Pulmonary artery endothelial cell (primary cell): ENCODE measurements at places on chromosomes 4 and X.

DNA sequence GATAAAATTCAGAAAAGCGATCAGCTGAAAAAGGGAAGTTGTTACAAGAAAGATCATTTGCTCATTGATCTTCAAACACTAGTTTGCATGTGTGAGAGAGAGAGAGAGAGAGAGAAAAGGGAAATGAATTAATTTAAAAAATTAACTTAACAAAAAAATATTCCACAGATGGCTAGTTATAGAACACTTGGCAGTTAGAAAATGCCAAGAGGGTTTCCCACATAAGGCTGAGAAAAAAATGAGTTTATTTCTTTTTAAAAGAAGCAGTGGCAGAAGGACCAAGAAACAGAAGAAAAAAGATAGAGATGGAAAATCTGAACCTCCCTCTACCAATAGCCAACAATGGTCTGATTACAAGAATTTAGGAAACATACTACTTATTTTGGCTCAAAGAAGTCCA, 47.1 kb downstream of the FGF13 start:
- DNase-seq, result no peak

GRCh38 chr4:1226144-1226481, 22.8 kb downstream of the CTBP1 start:
- no peak for DNase-seq

DNA sequence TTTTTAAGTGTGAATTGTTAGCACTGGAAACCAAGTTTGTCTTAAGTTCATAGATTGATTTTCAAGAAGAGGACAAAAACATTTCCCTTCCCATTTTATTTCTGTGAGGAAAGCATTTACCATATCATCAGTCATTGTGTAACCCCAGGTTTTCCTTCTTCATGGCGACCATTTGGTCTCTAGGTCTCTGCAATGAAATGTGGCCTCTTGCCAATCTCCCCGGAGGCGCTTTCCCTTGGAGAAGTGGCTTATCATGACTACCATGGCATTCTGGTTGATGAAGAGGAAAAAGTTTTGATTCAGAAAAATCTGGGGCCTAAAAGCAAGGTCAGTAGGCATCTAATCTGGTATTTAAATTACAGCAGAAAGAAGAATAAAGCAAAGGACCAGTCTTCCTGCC, 54.4 kb downstream of the ADD1 start:
- DNase-seq, result no peak

- DNase-seq, result no peak
Observed at GRCh38 chr4:31768756-31769155, 1048.6 kb downstream of the PCDH7 start.
